ENCODE measurements at places on chromosomes 3 and 15.

DNA sequence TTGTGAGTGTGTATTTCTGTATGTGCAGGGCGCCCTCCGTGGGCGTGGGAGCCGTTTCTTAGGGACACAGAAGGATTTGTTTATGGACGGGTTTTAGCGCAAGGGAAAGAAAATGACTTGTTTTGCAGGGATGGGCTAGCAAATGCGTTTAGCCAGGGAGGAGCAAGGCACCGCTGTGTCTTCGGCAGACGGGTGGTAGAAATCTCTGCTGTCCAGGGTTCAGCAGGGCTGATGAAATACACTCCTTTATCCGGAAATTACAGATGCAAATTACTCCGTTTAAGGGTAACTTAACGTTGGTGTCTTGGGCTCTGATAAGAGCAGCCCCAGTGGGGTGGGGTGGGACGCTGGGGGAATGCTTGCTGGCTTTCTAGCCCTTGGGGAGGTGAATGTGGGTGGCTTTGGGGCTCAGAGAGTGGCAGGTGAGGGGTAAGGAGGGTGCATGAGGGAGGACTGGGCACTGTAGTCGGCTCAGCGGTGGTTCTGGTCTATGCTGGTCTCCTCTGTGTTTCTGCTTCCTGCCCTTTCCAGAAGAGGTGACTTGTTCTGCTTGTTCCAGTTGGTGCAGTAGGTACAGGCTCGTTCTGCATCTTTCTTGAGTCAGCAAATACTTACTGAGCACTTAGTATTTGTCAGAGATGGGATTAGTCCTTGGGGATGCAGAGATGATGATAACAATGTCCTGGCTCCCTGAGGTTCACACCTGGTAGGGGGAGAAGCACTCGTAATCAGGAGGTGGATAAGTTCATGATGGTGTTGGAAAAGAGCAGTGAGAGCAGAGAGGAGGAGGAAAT, 954 bp downstream of the SV2B start:
- DNase-seq = no peak

DNA sequence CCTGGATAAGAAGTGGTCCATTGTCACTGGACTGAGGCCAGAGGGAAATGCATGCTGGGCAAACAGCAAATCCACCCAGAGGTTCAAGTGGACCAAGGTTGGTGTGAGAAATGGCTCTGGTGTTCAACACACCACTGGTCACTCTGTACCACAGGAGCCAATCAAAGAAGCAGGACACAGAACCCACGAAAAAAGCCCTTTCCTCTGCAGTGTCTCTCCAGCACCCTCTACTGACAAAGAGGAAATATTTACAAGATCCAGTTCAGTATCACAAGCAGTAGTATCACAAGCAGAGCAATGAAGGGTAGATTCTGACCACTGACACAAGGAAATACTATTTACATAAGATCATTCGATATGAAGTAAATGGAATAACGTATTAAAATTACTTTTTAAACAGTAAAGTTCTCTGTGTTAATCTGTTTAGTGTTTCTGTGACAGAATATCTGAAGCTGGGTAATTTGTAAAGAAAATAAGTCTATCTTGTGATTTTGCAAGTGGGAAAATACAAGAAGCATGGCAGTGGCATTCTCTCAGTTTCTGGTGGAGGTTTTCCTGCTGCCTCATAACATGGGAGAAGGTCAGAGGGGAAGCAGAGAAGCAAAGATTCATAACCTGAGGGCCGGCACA, 390.7 kb downstream of the EFHB start:
- DNase-seq = no peak

- DNase-seq = no peak
Measured at GRCh38 chr3:118932822-118933558, 101.7 kb downstream of the IGSF11 start.

DNA sequence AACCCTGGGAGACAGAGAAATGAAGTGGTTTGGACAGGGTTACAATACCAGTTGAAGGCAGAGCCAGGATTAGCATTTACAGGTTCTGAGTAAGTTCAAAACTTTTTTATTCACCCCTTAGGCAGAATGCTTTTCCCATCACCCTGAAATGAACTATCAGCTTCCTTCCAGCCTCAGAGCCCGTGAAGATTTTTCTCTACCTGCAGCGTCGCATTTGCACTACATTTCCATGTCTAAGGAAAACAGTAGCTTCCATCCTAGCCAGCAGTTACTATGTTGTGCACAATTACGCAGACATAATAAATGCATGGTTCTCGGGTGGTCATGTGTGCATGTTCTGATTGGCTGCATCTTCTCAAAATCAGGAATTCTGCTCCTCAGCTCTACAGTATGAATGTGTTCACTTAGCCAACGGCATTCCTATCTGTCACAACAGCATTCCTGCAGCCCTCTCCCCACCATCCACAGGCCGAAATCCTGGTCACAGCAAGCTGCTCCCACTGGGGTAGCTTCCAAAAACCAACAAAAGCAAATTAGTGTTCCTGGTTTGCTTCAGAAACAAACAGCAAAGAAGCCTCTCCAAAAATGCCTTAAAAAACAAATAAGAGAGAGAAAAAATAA, 510.8 kb upstream of the SEMA6D start:
- no peak for DNase-seq

- DNase-seq = peak; percentile 63
Measured at GRCh38 chr3:27696906-27697305, 25.2 kb downstream of the EOMES start.

GRCh38 chr3:102619361-102619760, 184.5 kb downstream of the ZPLD1 start:
- DNase-seq = no peak

- no peak for DNase-seq
Measured at GRCh38 chr3:57756528-57757401, 656 bp downstream of the SLMAP start.

DNA sequence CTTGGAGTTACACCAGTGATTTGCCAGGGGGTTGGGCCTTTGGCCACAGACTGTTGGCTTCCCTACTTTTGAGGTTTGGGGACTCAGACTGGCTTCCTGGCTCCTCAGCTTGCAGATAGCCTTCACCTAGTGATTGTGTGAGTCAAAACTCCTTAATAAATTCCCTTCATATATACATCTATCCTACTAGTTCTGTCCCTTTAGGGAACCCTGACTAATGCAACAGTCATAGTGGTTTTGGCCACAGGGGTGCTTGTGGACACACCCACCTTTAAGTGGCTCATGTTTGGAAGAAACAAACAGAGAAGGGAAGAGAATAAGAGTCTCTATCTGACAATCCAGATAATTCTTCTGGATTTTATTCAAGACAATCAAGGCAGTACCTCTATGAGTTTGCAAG, 457.7 kb downstream of the EPHA3 start:
- DNase-seq = peak; percentile 8

DNA sequence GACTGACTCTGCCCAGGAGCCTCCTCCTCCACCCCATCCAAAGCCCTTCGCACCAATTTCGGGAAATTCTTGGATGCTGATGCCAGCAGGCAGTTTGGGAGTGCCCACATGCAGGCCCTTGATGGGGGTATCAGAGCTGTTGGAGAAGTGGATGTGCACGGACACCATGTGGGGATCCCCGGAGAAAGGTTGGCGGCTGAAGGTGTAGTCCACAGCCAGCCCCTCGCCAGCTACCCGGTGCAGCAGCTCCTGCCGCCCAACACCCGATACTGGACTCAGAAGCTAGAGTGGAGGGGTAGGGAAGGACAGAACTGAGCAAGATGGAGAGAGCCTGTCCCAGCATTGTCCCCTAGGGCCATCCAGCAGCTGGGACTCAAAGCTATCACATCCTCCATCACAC, 15.5 kb upstream of the CPEB1 start:
- DNase-seq = no peak

- no peak for DNase-seq
Measured at GRCh38 chr15:82139823-82140268, 94.0 kb upstream of the MEX3B start.

DNA sequence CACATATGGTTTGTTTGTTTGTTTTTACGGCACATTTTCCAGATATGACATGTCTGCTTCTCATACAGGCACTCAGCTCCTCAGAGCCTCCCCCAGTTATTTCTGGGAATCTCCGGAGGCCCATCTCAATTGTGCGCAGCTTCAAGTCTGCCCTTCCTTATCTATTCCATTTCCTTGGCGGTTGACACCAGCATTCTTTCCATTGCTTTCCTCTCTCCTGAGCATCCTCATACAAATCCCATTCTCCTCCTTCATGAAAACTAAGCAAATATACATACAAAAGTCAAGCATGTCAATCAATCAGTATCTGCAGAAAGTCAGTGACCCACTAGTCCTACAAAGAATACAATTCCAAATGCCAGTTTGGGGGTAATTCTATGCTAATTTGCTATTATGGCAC, 166.7 kb downstream of the SQOR start:
- DNase-seq = no peak

GRCh38 chr15:99981839-99982658, 248.8 kb upstream of the LYSMD4 start:
- no peak for DNase-seq

GRCh38 chr3:186921578-186921977, 8.7 kb upstream of the ST6GAL1 start:
- DNase-seq = no peak

- DNase-seq = peak; percentile 16
Measured at GRCh38 chr15:39720621-39721611, 61.7 kb downstream of the FSIP1 start.

DNA sequence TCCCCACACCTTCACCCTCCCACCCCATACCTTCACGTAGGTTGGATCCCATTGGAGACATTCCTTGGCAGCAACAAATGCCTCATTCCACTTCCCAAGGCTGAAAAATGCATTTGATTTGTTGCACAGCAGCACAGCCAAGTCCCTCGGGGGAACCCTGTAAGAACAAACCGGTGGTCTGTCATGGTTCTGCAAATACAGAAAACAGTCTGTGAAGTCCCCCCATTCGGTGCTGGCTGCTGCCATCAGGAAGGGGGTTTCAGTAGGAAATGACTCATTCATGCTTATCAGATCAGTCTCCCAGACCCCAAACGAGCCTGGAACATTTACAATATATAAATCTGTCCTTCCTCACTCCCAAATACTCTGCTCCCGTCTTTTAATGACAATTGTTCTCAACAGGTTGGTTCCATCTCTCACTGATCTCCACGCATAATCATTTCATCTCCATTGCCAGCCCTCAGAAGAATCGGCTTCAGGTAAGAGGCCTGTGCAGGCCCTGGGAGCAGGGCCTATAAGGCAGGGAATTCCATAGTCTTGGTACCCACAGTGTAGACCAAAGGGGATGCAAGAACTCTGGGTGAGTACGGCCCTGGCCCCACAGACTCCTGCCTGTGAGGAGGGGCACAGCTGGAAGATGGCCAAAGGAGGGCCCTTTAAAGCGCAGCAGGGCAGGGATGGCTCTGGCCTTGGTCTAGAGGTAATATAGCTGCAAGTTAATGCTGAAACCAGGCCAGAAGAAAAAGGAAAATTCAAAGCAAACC, 41.6 kb downstream of the TRANK1 start:
- no peak for DNase-seq

- no peak for DNase-seq
Measured at GRCh38 chr3:125267460-125267859, 54.9 kb upstream of the SLC12A8 start.

- DNase-seq = no peak
Measured at GRCh38 chr3:5275529-5275928, 88.0 kb downstream of the EDEM1 start.

GRCh38 chr15:35555244-35555643, 9.3 kb upstream of the DPH6 start:
- DNase-seq = no peak

- DNase-seq = no peak
Measured at GRCh38 chr15:89303986-89304385, 30.6 kb downstream of the POLG start.

DNA sequence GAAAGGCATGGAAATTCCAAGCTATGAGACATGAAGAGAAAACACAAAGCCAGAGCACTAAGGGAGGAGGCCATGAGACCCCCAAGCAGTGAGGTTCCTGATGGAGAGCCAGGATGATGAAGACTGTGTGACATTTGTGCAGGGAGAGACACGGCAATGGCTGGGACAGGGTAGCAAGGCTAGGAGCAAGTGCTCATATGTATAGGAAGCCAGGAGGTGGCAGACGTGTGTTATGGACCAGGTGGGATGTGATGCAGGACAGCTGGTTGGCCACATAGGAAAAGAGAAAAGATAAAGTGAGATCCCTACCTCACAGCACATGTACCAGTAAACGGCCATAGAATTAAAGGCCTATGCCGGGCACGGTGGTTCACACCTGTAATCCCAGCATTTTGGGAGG, 112.7 kb downstream of the APBA2 start:
- no peak for DNase-seq

GRCh38 chr15:64096668-64097384, 1.0 kb downstream of the SNX1 start:
- DNase-seq = no peak

GRCh38 chr3:139654637-139655365, 23.0 kb downstream of the NMNAT3 start:
- DNase-seq = peak; percentile 36

- DNase-seq = no peak
Measured at GRCh38 chr3:122184591-122184929, 1.1 kb downstream of the CASR start.

DNA sequence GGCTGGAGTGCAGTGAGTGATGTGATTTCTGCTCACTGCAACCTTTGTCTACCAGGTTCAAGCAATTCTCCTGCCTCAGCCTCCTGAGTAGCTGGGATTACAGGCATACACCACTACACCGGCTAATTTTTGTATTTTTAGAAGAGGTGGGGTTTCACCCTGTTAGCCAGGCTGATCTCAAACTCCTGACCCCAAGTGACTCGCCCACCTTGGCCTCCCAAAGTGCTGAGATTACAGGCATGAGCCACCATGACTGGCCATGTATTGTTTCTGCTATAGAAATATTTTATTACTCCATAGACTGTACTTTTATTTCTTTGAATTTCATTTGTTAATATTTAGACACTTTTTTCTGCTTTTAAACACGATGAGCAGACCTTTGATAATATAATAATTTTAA, 60.4 kb downstream of the GTF2E1 start:
- DNase-seq = no peak

- no peak for DNase-seq
Measured at GRCh38 chr3:113228498-113229286, 17.3 kb downstream of the BOC start.

DNA sequence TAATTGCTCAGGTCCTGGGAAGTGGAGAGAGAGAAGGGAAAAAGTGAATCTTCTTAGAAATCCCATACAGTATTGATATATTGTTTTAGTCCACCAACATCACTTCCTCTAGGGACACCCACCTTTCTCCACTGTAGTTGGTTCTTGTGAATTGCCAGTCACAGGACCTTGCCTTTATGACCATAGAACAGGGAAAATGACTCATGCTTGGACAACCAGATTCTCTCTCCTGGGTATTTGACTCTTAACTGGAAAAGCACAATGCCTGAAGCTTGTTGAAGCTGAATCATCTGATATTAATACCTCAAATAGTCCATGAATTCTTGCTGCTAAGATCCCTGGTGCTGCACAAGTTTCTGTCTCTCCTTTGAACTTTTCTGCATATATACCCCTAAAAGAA, 32.5 kb upstream of the DCLK3 start:
- DNase-seq = peak; percentile 16

- DNase-seq = no peak
Measured at GRCh38 chr3:154018100-154018696, 103.0 kb upstream of the ARHGEF26 start.

DNA sequence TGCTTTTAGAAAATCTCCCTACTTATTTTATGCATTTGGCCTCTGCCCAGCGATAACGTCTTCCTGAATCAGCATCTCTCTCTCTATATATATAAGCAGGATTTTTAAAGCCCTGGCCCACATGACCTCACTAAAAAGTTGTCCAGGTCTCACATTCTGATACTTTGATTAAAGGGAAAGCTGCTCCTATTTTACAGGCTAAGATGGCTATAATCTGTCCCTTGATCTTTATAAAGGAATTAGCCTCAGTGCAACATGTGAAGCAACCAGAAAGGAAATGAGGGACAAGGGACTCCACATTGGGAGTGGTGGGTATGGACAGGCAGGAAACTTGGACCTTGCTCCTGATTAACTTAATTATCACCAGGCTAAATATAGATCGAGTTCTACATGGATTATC, 25.6 kb upstream of the MUC13 start:
- DNase-seq = no peak
